CD4-positive, alpha-beta T cell (primary cell): ENCODE measurements at places on chromosomes 6 and 20. TPM values are rescaled to one million over a fixed set of nuclear protein-coding genes. Genes with fewer than 3 reads are reported as not detected.
A peak's percentile ranks its signal among the peaks of the same experiment; 100 is the strongest.

The ENPP5 gene
- total RNA-seq, result 0.19 TPM

The BCAS1 gene
- 0.27 TPM for total RNA-seq

The CGA gene
- not detected for total RNA-seq

The CTAGE9 gene
- not detected for total RNA-seq

The TFAP2C gene
- total RNA-seq, result not detected

The HLA-A gene
- total RNA-seq, result 1,767 TPM

The SASH1 gene
- total RNA-seq, result 0.58 TPM

The MUCL3 gene
- total RNA-seq, result not detected

The PARD6B gene
- 8.2 TPM for total RNA-seq

The CFAP61 gene
- total RNA-seq, result not detected

The CST2 gene
- total RNA-seq, result not detected

The IL17A gene
- total RNA-seq, result 0.14 TPM

DNA sequence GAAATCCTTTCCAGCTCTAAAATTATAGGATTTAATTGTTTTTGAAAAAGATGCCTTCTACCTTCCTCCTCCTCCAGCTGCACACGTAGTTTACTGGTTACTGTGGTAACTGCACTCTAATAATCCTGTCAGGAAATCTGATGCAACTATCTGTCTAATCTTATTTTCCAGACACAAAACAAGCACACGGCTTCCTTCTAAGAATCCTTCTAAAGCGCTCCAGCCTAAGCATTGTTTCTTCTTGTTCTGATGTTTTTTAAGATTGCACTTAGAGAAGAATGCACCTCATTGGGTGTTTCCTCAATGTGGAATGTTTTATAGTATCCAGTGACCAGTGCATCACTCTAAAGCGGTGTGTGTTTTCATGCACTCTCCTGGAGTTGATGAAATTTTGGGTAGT, 63.6 kb downstream of the CARMIL1 start:
- no peak for DNase-seq
- H3K27me3 ChIP-seq, result no peaks in the 10 kb centered on the region
- no peaks in the 10 kb centered on the region for H3K4me1 ChIP-seq
- H3K4me3 ChIP-seq, result no peak overlapping the region
- no peaks in the 10 kb centered on the region for H3K36me3 ChIP-seq

DNA sequence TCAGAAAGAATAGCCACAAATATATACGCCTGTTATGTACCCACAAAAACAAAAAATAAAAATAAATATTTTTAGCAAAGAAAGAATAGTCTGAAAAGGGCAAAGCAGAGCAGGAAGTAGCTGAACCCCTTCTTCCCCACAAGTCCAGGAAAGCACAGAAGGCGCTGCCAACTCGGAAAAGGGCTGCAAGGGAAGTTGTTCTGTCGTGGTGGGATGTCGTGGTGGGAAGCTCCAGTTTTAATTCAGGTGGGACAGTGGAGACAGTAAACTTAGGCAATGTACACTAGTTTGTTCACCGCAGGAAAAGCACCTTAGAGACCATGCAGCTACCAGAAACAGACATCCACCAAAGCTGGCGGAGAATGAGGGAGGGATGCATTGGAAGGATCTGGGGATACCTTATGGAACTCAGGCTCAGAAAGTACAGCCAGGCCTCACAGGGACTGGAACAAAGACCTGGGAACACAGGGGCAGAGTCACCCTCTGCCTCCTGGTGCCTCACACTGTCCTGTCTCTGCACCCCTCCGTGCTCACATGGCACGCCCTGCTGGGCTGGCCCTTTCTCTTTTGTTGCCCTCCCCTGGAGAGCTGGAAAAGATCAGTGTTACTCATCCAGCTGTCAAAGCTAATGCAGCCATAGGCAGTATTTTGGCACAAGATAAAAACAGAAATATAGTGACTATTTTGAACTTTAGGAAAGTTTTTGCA, 3.3 kb upstream of the APMAP start:
- H3K27ac ChIP-seq, result no peak overlapping the region
- H3K4me3 ChIP-seq, result no peak overlapping the region
- H3K36me3 ChIP-seq, result no peaks in the 10 kb centered on the region
- no peaks in the 10 kb centered on the region for H3K27me3 ChIP-seq
- DNase-seq, result no peak

DNA sequence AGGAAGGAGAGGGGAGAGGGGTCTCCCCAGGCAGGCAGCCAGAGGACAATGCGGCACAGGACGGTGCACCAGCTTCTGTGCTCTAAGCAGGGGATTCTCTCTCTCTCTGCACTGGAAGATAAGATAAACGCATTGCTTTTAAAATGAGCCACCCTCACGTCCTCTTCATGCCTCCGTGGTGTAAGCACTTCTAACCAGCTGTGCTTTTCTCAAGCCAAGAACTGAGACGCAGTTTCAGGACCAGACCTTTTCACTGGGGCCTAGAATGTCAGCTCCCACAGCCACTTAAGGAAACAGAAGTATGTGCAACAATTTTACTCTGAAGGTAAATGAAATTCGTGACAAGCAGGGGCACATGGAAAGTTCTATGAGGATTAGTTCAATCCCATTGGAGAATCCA, 82.4 kb downstream of the PSMB1 start:
- H3K36me3 ChIP-seq, result no peaks in the 10 kb centered on the region
- no peak for DNase-seq
- H3K27me3 ChIP-seq, result no peaks in the 10 kb centered on the region
- H3K4me3 ChIP-seq, result no peak overlapping the region
- H3K4me1 ChIP-seq, result no peaks in the 10 kb centered on the region

- peaks cover 2% of the 10 kb centered on the region for H3K36me3 ChIP-seq
- no peaks in the 10 kb centered on the region for H3K4me1 ChIP-seq
- no peak overlapping the region for H3K27ac ChIP-seq
- H3K4me3 ChIP-seq, result no peak overlapping the region
- H3K27me3 ChIP-seq, result no peaks in the 10 kb centered on the region
- no peak for DNase-seq
Observed at GRCh38 chr20:45867136-45867818, 9.9 kb downstream of the ZSWIM3 start.

GRCh38 chr6:151338651-151339200, 52.6 kb downstream of the ZBTB2 start:
- H3K36me3 ChIP-seq, result no peaks in the 10 kb centered on the region
- peaks cover 2% of the 10 kb centered on the region for H3K4me1 ChIP-seq
- H3K27me3 ChIP-seq, result no peaks in the 10 kb centered on the region
- no peak for DNase-seq
- H3K4me3 ChIP-seq, result no peak overlapping the region

GRCh38 chr6:33407132-33407718, 3.6 kb upstream of the PHF1 start:
- H3K4me1 ChIP-seq, result peaks cover 39% of the 10 kb centered on the region
- no peak for DNase-seq
- H3K36me3 ChIP-seq, result peaks cover 2% of the 10 kb centered on the region
- no peaks in the 10 kb centered on the region for H3K27me3 ChIP-seq

DNA sequence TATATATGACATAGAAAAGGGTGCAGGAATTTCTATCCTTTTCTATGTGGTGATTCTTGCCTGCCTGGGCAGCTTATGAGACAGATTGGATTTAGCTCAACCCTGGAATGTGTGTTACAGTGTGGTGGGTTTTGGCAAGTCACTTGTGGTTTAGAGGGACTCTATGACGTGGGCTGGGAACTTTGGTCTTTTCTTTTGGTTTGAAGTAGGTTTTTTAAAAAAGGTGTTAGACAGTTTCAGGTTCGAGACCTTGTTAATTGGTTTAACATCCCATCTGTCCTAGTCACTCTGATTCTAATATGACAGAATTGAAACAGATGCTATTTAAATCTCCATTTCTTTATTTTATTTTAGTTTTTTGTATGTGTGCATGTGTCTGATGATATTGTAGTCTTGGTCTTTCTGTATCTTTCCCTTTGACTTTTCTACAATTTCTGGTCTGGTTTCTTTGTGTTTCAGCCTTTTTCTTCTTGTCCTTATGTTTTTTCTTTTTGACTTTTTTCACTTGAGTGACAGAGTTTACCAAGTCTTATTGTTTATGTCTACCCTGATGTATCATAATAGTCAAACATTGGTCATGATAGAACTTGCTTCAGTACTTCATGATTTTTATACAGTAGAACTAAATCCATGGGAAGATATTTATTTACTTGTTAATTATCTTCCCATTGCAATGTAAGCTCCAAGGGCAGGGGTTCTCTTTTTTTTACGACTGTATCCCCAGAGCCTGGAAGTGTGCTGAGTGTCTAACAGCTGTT, 174.3 kb downstream of the CDKAL1 start:
- H3K36me3 ChIP-seq, result no peaks in the 10 kb centered on the region
- no peak for DNase-seq
- no peak overlapping the region for H3K27ac ChIP-seq
- no peaks in the 10 kb centered on the region for H3K27me3 ChIP-seq

GRCh38 chr6:157978021-157978783, 3.5 kb upstream of the SYNJ2 start:
- no peaks in the 10 kb centered on the region for H3K36me3 ChIP-seq
- H3K4me1 ChIP-seq, result peaks cover 29% of the 10 kb centered on the region
- H3K27me3 ChIP-seq, result no peaks in the 10 kb centered on the region
- no peak overlapping the region for H3K4me3 ChIP-seq
- DNase-seq, result no peak

DNA sequence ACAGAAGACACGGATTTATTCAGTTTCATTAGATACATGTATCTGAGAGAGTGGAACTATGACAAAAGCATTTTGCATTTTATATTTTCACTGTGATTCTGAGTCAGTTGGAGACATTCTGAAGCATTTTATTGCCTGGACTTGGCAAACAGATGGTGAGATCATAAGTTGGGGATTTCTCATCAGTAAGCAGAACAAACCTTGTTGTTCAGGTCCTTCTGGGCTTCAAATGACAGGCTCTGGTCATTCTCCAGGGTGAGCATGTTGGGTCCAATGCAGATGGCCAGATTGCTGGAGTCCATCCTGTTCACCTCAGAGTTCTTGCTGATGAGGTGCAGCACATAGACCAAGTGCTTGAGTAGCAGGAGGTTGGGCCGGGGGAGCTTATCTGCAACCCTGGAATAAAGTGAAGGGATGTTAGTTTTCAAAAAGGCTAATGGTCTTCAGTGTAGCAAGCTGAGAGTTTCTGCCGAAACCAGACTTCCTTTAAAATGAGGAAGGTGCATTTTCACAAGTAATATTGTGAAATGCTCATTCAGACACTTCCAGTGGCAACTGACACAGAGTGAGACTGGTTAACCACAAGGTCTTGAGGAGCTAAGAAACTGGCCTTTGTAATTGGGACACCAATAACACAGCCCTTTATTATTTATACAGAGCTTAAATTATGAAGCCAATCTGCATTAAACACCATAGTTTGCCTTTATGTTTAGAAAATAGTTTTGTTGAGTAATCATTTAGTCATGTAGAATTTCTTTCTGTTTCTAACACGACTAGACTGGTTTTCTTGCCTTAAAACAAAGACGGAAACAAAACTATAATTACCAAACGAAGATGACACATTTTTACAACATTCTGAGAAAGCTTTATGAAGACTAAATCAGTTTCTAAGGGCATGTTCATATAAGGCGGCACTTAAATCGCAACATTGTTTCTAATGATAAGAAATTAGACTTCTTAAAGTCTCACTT, 5.6 kb downstream of the TAGAP start:
- DNase-seq, result no peak
- peaks cover 62% of the 10 kb centered on the region for H3K4me1 ChIP-seq
- peaks cover 96% of the 10 kb centered on the region for H3K36me3 ChIP-seq
- peak overlapping the region; percentile 88 for H3K4me3 ChIP-seq

- H3K27me3 ChIP-seq, result peaks cover 6% of the 10 kb centered on the region
- DNase-seq, result no peak
- no peaks in the 10 kb centered on the region for H3K36me3 ChIP-seq
- no peak overlapping the region for H3K27ac ChIP-seq
- no peaks in the 10 kb centered on the region for H3K4me1 ChIP-seq
Observed at GRCh38 chr6:137630666-137631065, 136.5 kb upstream of the OLIG3 start.

DNA sequence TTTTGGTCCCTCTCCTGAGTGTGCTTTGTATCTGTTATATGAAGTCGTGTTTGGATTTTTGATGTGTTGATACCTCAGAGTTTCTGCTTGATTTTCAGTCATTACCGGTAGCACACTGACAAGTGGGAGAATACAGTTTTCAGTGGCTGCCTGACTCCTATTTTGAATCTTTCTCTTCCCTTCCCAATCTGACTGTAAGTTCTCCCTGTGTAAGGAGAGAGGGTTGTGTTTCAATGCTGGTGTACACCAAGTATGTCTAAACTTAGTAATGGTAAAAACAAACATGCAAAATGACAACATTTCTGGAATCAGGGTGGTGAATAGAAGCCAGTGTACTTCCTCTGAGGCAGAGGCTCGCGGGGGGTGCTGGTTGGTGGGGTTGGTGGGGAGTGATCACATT, 103.4 kb downstream of the HIVEP1 start:
- H3K36me3 ChIP-seq, result peaks cover 4% of the 10 kb centered on the region
- no peak overlapping the region for H3K4me3 ChIP-seq
- no peak overlapping the region for H3K27ac ChIP-seq
- DNase-seq, result no peak
- H3K27me3 ChIP-seq, result no peaks in the 10 kb centered on the region

- peaks cover 9% of the 10 kb centered on the region for H3K27me3 ChIP-seq
Observed at GRCh38 chr6:3489027-3489757, 32.3 kb upstream of the SLC22A23 start.

GRCh38 chr6:136520517-136520916, 29.7 kb downstream of the MAP7 start:
- no peak overlapping the region for H3K27ac ChIP-seq
- H3K36me3 ChIP-seq, result no peaks in the 10 kb centered on the region
- H3K4me3 ChIP-seq, result no peak overlapping the region
- H3K27me3 ChIP-seq, result no peaks in the 10 kb centered on the region
- DNase-seq, result no peak
- peaks cover 1% of the 10 kb centered on the region for H3K4me1 ChIP-seq

DNA sequence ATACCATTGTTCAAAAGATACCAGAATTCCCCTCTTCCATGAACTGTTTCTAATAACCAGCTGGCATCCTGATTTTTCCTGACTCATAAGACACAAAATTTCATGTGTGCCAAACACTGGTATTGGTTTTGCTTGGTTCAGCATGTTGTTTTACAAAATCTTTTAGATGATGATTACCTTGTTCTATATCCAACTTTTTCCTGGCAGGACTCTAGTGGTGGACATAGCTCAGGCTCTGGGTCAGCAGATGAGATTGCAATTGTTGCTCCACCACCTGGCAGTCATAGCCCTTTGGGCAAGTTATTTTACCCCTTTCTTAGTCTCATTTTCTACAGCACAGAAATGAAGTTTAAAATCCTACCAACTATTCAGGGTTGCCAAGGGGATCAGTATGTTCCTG, 6.2 kb downstream of the TRIM38 start:
- H3K27ac ChIP-seq, result no peak overlapping the region
- no peak overlapping the region for H3K4me3 ChIP-seq
- peaks cover 92% of the 10 kb centered on the region for H3K36me3 ChIP-seq
- no peak for DNase-seq
